RWPE2 (cell line): ENCODE measurements at places on chromosomes 2 and 18.

DNA sequence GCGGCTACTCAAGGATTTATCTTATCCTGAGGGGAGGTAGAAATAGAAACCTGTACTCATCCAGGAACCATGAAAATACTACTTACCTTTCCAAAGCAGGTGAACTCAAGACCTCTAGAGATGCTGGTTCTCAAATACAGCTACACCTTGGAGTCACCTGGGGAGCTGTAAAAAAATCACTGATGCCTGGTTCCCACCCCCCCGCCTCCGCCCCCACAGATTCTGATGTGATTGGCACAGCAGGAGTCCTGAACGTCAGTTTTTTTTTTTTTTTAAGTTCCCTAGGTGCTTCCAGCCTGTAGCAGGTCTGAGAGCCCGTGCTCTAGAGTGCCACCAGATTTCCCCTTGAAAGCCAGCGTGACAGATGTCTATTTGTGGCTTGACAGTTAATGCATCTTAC, 113.6 kb downstream of the MRO start:
- no peak for DNase-seq

GRCh38 chr2:26722911-26723310, 30.4 kb downstream of the KCNK3 start:
- DNase-seq: no peak

DNA sequence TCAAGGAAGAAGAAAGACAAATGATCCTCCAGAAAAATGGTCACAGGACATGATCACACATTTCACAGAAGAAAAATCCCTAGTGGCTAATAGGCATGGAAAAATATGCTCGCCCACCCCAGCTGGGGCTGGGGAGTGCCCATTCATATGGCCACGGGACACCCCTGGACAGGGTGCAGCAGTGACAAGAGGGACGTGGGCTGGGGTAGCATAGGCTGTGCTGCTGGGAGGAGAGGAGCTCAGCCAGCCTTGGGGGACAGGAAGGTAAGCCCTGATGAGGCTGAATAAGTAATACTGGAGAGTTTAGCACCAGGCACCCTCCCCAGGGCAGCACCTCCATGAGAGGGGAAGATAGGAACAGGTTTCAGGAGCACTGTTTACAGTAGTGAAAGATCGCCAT, 254.9 kb upstream of the HS6ST1 start:
- no peak for DNase-seq

- DNase-seq: no peak
These were observed 65.4 kb upstream of the HNRNPA3 start for GRCh38 chr2:177147093-177147694.

GRCh38 chr2:145085612-145086011, 565.7 kb upstream of the ZEB2 start:
- no peak for DNase-seq

DNA sequence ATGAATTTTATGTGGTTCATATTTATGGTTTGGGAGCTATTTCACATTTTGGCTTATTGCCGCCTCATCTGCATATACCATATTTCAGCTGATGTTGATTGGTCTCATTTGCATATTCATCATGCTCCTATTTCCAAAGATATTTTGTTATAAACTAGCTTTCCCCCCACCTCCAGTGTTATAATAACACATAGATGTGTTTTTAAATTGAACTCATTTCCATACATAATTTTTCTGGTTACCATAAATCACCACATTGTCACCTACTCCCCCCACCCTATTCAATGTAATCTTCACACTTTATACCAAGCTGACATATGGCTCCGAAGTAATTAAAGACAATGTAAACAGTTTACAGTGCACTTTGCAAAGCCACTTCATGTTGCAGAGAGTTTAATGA, 101.2 kb downstream of the FSHR start:
- DNase-seq: no peak

GRCh38 chr2:73223821-73224220, 9.2 kb downstream of the PRADC1 start:
- no peak for DNase-seq

DNA sequence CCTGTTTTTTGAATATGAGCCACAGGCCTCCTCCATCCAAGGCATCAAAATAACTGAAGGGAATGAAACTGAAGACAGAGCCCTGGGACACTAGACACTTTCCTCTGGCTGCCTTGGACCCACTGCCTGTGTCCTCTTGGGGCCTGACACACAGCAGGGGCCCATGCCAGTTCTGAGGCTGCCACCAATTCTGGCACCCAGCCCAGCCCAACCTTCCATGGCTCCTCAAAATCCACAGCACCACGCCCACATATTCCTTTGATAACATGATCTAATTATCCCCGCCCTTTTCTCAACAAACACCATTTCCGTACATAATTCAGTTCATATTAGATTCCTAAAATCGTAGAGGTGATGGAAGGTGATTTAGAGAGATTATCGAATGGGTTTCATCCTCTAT, 64.2 kb downstream of the EMX1 start:
- peak; percentile 29 for DNase-seq

GRCh38 chr2:26245231-26245732, 543 bp downstream of the HADHB start:
- peak; percentile 55 for DNase-seq

- no peak for DNase-seq
These were observed 120.4 kb upstream of the TLK1 start for GRCh38 chr2:171281110-171281509.

DNA sequence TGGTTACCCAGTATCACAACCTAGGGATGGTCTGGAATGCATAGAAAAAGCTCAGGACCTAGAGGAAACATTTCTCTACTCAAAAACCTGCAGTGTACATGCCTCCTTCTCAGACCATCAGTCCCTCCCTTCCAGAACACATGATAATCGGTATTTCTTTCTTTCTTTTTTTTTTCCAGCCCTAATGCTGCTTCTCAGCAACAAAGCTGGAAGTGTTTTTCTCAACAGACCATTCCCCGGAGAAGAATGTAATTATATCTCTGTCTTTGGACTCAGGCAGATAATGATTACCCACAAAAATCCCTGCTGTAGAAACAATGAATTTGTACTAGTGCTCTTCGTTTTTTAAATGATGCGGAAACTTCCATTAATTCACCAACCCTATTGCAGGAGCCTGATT, 44.1 kb upstream of the NDUFV2 start:
- no peak for DNase-seq

GRCh38 chr2:204145791-204146190, 209.2 kb downstream of the ICOS start:
- DNase-seq: no peak

DNA sequence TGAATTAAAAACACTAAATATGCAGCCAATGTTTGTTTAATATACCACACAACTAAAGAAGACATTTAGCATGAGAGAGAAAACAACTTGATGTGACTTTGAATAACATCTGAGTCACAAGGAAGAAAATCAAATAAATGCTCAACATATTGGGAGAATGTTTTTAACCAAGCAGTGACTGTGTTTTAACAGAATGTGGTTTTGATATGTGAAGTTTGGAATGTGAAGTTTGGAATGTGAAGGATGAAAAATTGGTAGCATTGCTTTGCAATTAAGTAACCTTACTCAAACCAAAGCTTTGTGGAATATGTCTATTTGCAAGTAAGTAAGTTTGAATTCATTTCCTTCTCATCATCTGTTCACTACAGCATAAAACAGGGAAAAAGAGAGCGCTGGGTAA, 128.2 kb upstream of the DNAJC10 start:
- DNase-seq: no peak

GRCh38 chr2:151766437-151767153, 32.3 kb upstream of the NEB start:
- no peak for DNase-seq

GRCh38 chr2:44450806-44451205, 89.1 kb downstream of the CAMKMT start:
- DNase-seq: no peak

- no peak for DNase-seq
These were observed 659 bp upstream of the COX5B start for GRCh38 chr2:97645112-97645694.

DNA sequence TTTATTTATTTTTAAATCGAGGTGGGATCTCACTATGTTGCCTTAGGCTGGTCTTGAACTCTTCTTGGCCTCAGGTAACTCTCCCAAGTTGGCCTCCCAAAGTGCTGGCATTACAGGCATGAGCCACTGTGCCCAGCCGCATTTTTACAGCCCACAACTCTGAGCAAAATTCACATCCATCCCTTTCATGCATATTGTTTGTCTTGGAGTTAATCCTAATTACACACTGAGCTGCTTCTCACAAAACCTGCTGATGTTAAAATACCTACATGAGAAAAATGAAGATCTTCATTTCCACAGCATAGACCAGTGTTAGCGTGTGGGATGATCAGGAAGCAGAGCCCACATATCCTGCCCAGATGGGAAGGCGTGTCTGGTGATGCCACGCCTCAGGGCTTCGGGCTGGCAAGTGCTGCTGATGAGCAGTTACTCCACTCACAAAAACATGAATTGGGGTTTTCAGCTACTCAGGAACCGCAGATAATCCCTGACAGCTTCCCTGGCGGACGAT, 14.6 kb downstream of the ITGB1BP1 start:
- no peak for DNase-seq

- no peak for DNase-seq
These were observed 144.0 kb upstream of the ZC3H15 start for GRCh38 chr2:186342029-186342428.

DNA sequence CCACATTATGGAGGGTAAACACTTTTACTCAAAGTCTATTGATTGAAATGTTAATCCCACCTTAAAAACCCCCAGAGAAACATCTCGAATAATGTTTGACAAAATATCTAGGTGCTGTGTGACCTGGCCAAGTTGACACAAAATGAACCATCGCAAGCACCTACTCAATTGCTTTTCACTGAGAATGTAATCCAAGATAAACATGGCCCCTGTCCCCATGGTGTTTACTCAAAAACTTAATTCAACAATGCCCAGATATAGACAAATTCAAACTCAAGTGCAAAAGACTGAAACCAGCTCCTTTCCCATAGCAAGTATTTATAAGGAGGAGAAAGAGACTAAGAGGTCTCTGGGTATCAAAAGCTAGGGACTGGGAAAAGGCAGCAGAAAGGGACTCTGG, 15.0 kb upstream of the ACMSD start:
- DNase-seq: no peak

GRCh38 chr2:127420039-127420864, 2.0 kb downstream of the PROC start:
- DNase-seq: no peak

GRCh38 chr2:100845141-100845991, 25.4 kb downstream of the NPAS2 start:
- no peak for DNase-seq

- DNase-seq: no peak
These were observed 154.5 kb downstream of the ANTXR1 start for GRCh38 chr2:69167469-69167822.

- no peak for DNase-seq
These were observed 216.8 kb downstream of the NUP35 start for GRCh38 chr2:183341057-183341456.

- DNase-seq: no peak
These were observed 139.0 kb upstream of the LINC00305 start for GRCh38 chr18:64287926-64288325.

GRCh38 chr2:222707102-222707688, 35.7 kb downstream of the MOGAT1 start:
- no peak for DNase-seq

DNA sequence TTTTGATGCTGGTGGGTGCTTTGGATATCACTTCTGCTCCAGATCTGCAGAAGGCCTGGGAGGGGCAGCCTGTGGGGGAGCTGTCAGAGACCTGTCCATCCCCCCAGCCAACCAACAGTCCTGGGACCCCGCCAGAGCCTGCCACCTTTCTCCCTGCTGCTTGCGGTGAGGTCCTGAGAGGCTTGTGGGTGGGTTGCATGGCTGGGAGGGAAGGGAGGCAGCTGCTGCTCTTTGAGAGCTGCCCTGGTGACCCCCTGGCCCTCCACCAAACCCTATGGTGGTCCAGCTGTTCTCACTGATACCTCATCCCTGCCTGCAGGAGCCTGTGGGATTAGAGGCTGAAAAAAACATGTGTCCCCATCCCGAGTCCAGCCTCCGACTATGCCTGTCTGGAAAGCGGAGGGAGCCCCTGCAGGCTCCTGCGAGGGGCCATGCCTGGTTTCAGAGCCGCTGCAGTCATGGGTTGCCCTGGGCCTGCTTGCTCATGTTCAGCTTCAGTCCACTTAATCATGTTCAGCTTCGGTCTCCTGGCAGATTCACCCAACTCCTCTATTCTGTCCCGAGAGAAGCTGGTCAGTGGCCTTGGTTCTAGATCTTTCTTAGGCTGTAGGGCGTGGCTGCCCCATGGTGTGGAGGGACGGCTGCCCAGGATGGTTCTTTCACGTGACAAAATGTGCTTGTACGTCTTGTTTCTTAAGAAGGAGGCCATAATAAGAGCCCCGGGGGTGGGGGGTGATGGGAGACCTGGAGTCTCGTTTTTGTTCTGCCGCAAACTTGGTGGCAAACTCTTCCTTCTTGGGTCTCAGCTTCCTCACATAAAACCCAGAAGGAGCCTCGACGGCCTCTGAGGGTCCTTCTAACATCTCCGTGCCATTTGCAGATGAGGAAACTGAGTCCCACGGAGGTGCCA, 98.5 kb downstream of the CTIF start:
- peak; percentile 51 for DNase-seq

DNA sequence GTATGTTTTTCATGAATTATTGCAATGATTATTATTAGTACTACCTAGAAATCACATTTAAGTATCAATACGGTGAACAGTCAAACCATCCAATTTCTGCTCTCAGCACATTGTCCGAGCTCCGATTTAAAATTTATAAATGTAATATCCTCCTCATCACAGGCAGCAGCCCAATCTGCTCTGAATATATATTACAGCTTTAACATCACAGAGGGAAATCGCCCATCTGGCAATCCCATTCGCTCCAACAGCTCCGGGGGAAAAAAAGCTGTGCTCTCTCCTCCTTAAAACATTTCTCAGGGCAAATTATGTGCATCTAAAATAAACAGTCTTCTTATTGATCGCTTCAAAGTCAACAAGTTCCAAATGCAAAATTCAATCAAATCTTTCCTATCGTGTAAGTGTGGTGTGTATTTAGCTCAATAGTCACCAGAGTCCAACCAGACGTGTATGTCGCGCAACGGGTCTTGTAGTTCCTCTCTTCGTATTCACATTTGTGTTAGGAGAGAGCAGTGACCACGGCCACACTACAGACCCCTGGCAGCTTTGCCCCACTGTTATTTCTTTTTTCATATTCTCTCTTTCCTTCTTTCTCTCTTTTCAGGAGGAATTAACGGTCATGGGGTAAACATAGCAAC, 2.4 kb downstream of the FIGN start:
- DNase-seq: no peak

DNA sequence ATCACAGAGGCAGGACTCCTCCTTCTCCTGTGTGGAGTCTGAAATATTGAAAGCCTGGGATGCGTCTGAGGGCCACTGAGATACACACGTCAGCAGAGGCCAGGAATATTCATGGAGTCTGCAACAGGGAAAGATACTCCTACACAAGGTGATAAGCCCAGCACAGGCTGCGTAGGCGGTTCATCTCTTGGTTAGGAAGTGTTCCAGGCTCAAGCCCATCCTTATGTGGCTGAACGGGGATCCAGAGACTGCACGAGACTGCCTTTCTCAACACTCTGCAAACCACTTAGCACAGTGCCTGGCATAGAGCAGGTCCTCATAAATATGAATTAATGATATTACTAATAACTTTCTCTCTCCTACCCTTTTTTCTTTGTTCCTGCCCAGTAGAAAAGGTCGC, 29.2 kb upstream of the AGPS start:
- no peak for DNase-seq
